Activated CD4-positive, CD25-positive, alpha-beta regulatory T cell (primary cell): ENCODE measurements at places on chromosomes 1 and 21.

GRCh38 chr1:198160222-198160621 lies 3.4 kb downstream of the NEK7 start:
- no peak for DNase-seq

- DNase-seq = no peak
Measured at GRCh38 chr1:50329332-50329932, 93.8 kb downstream of the DMRTA2 start.

GRCh38 chr1:86499987-86500593 lies 31.4 kb downstream of the CLCA1 start:
- no peak for DNase-seq

GRCh38 chr1:87723193-87723592 lies 394.5 kb downstream of the LMO4 start:
- DNase-seq = no peak

- peak; percentile 42 for DNase-seq
Measured at GRCh38 chr1:32981003-32981901, 16.6 kb upstream of the RNF19B start.

GRCh38 chr1:17911791-17912190 lies 156.7 kb downstream of the ACTL8 start:
- DNase-seq = no peak

GRCh38 chr1:202056644-202057334 lies 46.4 kb downstream of the ELF3 start:
- DNase-seq = no peak

DNA sequence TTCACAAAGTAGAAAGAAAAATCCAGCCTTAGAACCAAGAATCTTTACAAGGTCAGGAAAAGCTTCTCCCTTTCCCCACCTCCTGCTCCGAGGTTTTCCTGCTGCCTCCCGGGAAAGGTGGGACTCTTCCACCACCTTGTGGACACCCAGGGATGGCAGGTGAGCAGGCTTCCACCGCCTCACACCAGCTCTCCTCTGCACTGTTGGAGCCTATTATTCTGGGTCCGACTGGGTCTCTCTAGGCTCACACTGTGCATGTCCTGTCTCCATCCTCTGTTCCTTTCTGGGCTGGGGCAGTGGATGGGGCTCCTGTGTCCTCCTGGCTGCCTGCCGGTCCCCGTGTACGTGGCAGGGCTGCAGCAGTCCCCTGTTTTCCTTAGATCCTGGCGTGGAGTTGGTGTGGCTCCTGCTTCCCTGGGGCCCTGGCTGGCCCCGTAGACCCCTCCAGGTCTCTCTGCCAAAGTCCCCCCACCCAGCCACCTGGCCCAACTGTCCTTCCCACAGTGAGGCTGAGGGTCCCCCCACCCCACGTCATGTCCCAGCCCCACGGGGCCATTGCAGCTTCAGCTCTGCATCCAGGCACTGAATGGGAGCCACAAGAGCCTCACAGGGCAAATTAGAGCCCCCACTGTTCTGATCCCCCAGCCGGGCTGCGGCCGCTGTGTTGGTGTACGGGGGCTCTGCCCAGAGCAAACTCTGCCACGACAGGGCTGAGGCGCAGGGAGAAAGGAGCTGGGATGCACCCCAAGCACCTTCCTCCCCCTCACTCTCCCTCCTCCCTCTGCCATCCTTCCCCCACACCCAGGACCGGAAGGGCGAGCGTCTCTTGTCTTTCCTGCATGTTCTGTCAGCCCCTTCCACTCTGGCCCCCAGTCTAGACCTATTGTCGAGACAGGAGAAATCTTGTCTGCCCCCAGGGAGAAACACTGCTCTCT lies 3.3 kb upstream of the SLC45A1 start:
- DNase-seq = peak; percentile 12

GRCh38 chr1:3031401-3032221 lies 10.3 kb downstream of the ACTRT2 start:
- DNase-seq = no peak

- no peak for DNase-seq
Measured at GRCh38 chr21:19900149-19900548, 1098.1 kb upstream of the NCAM2 start.

DNA sequence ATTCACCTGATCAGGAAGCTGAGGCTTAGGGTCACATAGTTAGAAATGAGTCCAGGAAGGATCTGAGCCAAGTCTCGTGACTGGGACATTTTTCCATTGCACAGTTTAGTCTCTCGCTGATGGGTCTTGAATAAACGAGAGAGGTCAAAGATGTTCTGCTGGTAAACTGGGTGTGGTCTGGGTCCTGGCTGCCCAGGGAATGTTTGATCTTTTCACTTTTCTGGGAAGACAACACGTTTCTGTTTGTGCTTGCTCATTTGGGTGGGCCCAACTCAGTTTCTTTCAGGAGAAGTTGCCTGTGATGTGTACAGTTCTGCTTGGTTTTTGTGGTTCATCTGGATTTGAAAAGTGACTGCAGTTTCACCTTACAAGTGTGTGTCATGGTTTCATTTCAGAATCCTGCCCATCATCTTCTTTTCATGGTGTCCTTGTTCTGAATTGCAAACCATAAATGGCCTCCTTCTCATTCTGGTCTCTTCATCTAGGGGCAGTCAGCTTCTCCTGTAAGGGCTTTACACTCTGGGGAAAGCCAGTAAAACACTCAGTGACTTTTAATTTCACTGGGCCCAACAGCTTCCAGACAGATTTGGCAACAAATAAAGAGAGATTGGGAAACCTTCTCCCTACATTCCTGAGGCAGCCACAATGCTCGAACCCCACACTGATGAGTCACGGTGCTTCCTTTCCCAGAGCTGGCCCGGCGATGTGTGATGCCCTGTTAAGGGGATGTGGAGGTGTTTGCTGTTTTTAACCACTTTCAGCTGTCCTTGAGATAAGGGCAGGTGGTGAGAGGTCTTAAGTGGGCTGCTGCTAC lies 7.2 kb upstream of the TACSTD2 start:
- DNase-seq = no peak

DNA sequence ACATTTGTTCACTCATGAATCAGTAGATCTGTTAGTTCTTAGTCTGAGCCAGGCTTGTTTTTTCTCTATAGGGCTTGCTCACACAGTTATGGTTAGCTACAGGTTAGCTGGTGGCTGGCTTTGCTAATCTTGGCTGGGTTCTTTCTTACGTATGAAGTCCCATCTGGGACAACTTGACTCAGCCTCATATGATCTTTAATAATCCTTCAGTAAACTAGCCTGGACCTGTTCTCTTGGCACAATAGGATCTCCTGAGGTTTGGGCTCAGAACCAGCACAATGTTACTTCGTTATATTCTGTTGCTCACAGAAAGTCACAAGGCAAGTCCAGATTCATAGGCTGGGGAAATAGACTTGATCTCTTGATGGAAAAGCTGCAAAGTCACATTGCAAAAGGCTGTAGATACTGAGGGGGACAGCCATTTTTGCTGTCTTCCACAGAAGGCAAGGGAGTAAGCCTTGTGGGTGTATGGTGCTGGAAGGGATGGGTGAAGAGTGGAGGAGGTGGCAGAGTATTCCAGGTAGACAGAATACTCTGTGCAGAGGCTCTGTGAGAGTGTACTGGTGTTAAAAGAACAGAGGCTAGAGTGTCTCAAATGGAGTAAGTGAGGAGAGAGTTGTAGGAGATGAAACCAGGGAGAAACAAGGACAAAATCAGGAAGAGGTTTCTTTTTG lies 24.4 kb downstream of the EFCAB7 start:
- no peak for DNase-seq

GRCh38 chr21:14589855-14590563 lies 43.9 kb upstream of the SAMSN1 start:
- no peak for DNase-seq

GRCh38 chr1:241253471-241253870 lies 103.5 kb downstream of the RGS7 start:
- DNase-seq = no peak

GRCh38 chr1:11598461-11598860 lies 55.8 kb downstream of the FBXO2 start:
- DNase-seq = no peak

GRCh38 chr1:64921771-64922170 lies 44.6 kb downstream of the JAK1 start:
- DNase-seq = no peak

DNA sequence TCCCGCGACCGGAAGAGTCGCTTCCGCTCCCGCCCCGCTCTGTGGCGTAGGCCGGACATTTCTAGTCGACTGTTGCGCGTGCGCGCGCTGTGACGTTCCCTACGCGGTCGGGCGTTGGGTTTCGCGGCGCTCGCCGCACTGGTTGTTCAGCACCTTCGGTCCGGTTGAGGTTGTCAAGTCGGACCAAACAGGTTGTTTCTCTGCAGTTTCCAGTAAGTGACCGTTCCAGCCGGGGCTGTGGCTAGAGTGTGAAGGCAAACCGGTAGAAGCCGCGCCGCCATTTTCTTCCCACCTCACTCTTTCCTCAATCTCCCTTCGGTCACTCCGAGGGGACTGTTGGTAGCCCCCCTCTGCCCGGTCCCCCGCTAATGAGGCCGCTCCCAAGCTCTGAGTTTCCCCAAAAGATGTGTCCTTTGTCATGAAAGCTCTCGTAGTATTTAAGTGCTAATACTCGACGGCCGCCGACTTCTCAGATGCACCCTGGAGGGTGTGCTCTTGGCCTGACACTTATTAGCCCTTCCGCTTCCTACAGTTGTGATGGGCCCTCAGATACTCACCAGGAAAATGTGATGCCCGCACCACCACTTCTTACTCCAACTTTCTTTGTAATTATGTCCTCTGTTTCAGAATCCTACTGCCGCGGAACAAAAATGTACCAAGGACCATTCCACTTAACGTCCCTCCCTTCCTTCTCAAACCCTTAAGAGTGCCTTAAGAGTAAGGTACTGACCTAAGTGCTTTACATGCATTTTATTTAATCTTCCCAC lies 56.3 kb downstream of the TRAF5 start:
- peak; percentile 61 for DNase-seq

DNA sequence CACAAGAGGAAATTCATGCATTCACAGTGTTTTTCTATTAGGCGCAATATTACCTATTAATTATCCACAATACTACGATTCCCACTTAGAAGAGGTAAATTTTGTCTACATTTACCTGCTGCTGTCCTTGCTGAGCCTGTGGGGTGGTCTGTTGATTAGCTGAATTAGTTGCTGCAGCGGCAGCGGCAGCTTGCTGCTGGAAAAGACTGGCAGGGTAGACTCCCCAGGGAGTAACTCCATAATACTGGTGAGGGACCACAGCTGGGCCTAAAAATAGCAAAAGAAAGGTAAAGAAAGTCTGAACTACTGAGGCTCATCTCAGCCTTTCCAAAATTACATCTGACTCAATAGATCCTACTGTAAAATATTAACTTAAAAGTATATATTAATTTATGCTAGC lies 66.0 kb upstream of the SDC3 start:
- no peak for DNase-seq

DNA sequence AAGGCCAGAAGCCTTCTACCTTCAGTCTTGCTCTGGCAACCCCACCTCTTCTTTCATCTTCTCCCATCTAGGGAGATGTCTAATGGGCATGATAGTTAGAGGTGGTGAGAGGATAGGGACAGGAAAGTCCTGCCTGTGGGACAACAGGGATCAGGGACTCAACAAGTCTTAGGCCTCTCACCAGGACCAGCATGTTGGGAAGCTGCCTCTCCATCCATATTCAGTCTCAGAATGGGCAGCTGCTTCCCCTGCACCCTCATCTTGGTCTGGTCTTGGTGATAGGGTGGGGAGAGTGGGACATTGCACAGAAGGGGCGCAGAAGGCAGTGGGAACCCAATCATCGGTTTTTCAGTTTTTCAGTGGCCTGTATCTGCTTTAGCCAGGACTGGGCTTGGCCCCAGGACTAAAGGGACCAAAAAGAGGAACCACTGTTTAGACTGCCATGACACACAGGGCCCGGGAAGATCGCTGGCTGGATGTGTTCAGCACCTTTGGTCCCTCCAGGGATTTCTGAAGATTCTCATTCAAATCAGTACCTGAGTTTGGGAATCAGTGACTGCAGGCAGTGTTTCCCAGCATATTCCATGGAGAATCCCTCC lies 12.7 kb downstream of the RHEX start:
- no peak for DNase-seq

DNA sequence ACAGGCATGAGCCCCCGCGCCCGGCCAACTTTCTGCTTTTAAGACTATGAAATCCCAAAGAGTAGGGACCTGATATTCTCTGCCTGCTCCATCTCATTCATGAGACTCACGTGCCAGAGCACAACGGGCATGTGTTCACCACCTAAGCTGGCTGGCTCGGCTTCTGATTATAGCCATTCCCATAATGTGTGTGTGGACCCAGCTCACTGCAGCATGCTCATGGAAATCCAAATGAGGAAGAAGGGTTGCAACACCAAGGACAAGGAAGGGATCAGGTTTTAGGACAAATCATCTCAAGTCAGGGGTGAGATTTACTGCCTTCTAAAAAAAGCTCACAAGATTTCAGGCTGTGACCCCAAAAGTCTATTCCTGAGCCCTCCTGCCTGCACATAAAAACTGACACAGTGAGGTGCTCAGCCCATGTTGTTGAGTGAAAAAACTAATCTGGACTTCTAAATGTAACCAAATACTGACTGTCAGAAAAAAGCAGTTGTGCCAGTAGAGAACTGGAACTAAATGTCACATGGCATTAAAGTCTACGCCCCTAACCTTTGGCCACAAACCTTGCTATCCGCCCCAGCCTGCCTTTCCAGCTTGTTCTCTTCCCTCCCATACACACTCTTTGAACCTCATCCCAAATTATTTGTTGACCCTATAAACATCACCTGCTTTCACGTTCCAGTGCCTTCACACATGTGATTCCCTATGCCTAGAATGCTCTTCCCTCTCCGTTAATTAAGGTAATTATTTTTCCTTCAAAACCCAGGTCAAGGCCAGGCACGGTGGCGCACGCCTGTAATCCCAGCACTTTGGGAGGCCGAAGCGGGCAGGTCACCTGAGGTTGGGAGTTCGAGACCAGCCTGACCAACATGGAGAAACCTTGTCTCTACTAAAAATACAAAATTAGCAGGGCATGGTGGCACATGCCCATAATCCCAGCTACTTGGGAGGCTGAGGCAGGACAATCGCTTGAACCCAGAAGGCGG lies 9.1 kb upstream of the COA7 start:
- DNase-seq = no peak

GRCh38 chr1:110308247-110308646 lies 30.9 kb upstream of the RBM15 start:
- DNase-seq = no peak

DNA sequence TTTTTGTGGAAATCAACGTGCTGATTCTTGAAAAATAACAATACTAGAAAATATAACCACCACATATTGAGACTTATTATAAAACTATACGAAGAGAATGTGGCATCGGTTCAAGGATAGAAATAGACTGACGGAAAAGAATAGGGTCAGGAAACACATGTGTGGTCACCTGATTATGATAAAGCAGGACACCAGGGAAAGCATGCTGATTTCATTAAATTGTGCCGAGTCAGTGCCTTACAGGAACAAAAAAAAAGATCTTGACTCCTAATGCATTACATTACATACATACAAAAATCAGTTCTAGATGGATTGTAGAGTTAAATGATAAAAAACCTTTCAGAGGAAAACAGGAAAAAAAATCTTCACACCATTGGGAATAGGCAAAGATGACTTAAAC lies 43.5 kb upstream of the SERPINC1 start:
- no peak for DNase-seq
